ENCODE measurements at places on chromosomes 5 and 9.

DNA sequence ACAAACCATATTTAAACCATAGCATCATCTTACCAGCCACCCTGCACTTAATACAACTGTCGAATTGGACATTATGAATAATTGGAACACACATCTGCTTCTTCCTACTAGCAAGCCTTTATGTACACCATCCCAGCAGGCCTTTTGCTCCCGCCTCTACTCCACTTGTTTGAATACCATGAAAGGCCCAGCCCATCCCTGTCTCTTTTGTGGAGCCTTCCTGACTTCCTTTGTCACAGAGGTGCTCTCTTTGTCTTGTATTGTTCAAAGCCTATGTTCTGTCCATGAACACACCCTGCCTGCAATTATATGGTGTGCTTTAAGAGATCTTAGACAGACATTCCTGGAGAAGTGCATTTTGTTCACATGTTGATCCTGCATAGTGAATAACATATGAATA lies 465.7 kb downstream of the DIRAS2 start:
- DNase-seq: no peak

DNA sequence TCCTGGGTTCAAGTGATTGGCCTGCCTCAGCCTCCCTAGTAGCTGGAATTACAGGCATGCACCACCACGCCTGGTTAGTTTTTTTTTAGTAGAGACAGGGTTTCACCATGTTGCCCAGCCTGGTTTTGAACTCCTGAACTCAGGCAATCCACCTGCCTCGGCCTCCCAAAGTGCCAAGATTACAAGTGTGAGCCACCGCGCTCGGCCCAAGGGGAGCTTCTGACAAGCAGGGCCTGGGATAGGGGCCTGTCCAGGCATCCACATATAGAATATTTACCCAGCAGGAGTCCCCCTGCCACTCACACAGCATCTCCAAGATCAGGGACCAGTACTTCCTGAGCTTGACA lies 10.1 kb downstream of the IRF1 start:
- DNase-seq: no peak

GRCh38 chr5:128881502-128882018 lies 83.7 kb upstream of the SLC27A6 start:
- DNase-seq: no peak

- DNase-seq: no peak
Observed at GRCh38 chr5:159182691-159183090, 26.7 kb downstream of the RNF145 start.

GRCh38 chr9:136650648-136651047 lies 12.1 kb upstream of the EGFL7 start:
- no peak for DNase-seq

GRCh38 chr9:135919318-135919890 lies 12.1 kb upstream of the CAMSAP1 start:
- no peak for DNase-seq

GRCh38 chr5:131790550-131790949 lies 6.3 kb downstream of the FNIP1 start:
- DNase-seq: no peak

GRCh38 chr9:126595982-126596381 lies 17.7 kb upstream of the LMX1B start:
- no peak for DNase-seq

GRCh38 chr5:172509405-172509781 lies 55.1 kb upstream of the SH3PXD2B start:
- DNase-seq: no peak

GRCh38 chr5:177498013-177498787 lies 796 bp upstream of the PDLIM7 start:
- no peak for DNase-seq

DNA sequence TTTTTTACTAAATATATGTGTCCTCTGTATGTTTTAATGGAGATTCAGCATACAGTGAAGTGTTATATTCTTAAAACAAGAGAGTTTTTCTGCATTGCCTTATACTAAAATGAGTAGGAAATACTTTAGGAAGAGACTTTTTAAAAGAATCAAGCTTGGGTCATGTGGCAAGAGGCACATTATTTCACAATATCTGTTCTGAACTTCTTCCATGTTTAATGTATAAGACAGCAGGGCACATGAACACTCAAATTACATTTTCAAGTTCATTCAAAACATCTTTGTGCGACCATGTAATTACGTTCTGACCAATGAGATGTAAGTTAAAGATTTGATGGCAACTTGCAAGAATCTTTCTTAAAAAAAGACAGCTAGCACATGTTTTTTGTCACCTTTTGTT lies 1055.9 kb downstream of the NR2F1-AS1 start:
- no peak for DNase-seq

- peak; percentile 49 for DNase-seq
Observed at GRCh38 chr5:19240170-19240569, 747.8 kb downstream of the CDH18 start.

GRCh38 chr5:64665243-64665642 lies 25.1 kb upstream of the SHISAL2B start:
- DNase-seq: no peak

- DNase-seq: no peak
Observed at GRCh38 chr5:124582561-124582840, 163.9 kb downstream of the ZNF608 start.

DNA sequence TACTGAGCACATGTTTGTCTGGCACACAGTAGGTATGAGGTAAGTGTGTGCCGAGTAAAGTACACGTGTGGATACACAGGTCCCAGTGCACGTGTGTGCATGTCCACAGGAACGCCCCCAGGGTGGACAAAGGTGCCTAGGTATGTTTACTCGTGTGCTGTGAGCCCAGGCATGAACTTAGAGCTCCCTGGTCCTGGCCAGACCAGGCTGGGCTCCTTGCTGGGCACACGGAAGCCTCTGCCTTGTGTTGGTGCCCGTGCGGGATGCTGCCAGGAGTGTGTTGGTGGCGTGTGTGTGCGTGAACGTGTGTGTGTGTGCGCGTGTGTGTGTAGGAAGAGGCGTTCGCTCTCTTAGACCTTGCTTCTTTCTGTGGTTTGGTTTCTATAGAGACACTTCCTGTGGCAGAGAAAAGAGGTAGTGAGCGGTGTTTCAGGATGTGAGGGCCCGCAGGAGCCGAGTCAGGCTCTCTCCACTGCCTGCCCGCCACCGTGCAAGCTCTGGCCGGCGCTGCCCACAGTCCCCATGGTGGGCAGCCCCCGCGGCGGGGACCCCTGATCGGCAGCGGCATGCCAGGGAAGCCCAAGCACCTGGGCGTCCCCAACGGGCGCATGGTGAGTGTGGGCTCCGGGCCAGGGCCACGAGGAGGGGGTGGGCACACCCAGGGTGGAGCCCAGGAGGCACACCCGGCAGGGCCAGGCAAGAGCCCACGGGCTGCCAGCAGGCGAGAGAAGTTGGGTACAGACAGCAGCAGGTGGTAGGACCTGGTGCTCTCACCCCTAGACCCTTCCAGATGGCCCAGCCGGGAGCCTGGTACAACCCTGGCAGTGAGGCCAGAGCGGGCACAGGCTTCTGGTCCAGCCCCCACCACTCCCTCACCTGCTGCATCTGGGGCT lies at the start of gene RGS14:
RGS14 (plus strand) TSS at position 466 of the 893 bp plus-strand sequence; CDS start at position 567, 101 bp downstream.
- no peak for DNase-seq
